ENCODE measurements at places on chromosomes 1 and 21.

DNA sequence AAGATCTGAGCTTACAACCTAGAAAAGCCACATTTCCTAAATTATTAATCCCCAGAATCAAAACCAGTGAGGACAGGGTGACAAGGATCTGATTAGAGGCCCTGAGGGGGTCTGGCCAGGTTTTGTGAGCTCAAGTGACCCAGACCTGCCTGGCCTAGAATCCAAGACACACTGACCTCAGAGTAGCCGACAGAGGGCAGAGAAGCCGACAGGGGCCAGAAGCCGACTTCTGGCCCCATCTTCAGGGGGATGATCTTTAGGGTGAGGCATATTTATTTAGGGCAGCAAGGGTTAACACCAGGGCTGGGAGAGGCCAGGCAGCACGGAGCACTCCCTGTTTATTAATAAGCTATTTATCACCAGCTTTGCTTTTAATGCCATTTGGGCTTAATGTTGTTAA is 45.3 kb downstream of the CASZ1 start:
- no peak for DNase-seq

GRCh38 chr1:157852476-157852875 is 10.9 kb upstream of the CD5L start:
- no peak for DNase-seq

- DNase-seq, result no peak
These were observed 615 bp downstream of the GPR161 start for GRCh38 chr1:168135921-168136708.

DNA sequence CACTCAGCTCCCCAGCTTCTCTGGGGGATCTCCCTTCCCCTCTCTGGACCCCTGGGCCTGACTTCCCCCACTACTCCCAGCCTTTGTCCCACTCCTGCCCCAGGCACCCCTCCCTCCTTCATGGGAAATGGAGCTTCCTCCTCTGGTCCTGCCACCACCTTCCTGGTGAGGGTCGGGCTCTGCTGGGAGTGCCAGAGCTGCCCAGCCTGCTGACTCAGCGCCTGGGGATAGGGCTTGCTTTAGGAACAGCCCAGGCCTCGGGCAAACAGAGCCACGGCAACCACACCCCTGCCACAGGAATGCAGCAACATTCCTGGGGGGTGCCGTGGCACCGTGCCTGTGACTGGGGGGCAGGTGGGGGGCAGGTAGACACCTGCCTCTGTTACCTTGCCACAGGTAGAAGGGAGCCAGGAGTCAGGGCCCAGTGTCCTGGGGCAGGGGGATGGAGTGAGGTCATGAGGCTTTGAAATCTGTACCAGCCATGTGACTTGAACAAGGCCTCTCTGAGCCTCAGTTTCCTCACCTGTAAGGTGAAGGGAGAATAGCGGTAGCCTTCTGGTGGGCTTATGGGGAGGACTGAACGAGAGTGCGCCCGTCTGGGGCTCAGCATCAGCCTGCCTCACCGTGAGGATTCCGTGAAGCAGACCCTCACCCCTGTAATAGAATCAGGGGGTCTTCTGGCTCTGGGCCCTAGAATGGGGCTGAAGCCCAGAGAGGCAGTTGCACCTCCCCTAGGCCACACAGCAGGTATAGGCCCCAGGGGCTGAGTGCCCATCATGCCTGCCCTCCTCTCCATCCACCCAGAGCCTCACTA is 17.8 kb upstream of the EPHA2 start:
- no peak for DNase-seq

GRCh38 chr1:40610156-40610555 is 55.3 kb downstream of the RIMS3 start:
- DNase-seq, result no peak

GRCh38 chr21:39082656-39083376 is 100.4 kb downstream of the PSMG1 start:
- DNase-seq, result no peak

- no peak for DNase-seq
These were observed 6.9 kb upstream of the CAMSAP2 start for GRCh38 chr1:200731654-200732332.

DNA sequence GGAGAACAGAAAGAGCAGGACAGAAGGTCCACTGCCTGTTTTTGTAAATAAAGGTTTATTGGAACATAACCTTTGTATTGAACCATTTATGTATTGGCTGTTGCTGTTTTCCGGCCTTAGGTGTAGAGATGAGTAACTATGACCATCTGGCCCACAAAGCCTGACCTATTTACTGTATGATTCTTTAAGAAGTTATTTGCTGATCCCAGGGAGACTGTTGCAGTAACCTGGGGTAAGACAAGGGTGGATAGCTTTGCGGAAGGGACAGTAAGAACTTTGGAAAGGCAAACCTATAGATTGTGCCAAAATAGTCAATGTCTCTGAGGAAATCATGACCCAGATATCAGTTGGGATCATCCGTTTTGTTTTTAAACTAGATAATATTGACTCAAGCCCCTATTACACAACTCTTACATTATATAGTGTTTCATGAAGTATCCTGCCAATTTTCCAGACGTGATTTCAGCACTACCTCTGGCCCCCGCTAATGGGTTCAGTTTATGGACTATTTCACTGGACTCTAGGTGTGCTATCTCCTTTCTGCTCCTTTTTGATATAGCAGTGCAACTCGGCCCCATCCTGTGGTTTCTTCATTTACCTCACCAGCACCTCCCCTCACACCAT is 20.8 kb upstream of the TLCD4 start:
- no peak for DNase-seq

DNA sequence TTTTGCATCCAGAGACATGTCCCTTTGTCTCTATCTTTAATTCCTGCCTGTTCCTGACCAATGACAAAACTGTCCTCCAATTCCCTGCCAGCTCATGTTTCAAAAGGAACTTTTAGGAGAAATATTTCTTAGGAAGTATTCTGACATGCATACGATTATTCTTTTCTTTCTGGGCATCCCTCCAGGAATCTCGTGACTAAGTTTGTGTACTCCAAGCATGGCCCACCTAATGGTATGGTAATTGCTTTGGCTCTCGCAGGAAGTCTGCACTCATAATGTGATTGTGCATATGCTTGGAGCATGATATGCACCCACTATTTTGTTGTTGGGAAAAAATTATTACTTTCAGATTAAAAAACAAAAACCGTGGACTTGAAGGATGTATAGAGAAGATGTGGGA is 256.4 kb downstream of the PRDM2 start:
- no peak for DNase-seq
